ENCODE measurements at places on chromosomes 5 and 9.

GRCh38 chr9:98951967-98952366, 8.3 kb downstream of the COL15A1 start:
- no peak for DNase-seq

DNA sequence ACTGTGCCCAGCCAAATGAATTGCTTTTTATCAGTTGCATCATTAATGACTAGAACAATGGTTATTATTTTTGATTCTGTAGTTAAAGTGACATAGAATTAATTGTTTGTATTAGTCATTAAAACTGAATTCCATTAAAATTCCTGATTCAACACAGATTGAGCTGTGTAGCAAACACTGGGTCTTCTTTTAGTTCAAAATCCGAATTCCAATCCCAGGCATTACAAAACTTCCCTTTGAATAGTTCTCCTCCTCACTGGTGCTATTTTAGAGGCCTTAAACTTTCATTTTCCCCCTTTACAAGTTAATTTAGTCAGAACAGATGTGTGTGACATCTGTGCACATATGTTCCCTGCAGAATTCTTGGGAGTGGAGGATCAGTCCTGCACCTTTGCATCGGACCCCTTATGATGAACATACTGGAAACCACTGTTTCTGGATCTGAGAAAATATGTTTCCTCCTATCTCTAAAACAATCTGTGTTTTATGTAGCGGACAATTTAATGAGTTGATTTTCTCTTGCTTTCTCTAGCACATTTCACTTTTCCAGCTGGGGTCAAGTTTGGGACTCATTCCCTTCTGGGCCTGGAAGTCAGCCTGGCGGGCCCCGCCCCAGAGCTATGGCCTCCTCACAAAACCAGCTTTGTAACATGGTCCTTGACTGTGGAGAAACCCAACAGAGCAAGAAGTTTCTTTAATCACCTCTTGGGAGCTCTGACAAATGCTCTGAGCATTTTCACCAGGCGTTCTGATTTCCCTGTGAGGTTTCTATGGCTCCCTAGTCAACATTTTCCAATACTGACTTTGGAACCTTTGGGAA, 87.9 kb upstream of the MAMDC2 start:
- DNase-seq: no peak

DNA sequence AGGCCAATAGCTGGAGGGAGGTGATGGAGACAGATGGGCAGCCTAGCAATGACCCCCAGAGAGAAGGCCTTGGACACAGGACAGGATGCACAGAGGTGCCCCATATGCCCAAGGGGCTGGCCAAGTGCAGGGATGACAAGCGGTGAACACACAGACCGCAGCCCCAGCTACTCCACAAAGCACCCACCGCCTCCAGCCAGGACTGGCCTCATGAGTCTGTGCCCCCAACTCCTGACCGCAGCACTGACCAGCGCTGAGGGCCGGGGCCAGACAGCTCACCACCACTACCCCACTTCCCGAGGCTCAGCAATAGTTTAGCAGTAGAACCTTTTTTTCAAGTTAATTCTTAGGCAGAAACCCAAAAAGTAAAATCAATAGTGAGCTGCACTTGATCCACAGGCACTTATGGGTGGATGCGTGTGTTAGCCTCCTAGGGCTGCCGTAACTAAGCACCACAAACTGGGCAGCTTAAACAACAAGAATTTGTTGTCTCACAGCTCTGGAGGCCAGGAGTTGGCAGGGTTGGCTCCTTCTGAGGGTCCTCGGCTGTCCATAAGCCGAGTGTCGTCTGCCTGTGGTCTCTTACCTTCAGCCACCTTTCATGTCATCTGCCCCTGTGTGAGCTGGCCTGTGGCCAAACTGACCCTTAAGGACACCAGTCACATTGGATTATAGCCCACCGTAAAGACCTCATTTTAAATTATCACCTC, 14.1 kb downstream of the ROR2 start:
- DNase-seq: no peak

GRCh38 chr5:179311581-179311980, 33.7 kb downstream of the ADAMTS2 start:
- no peak for DNase-seq

Measured in T follicular helper cell (primary cell).